ENCODE measurements at places on chromosomes 16 and 17.
A peak's percentile ranks its signal among the peaks of the same experiment; 100 is the strongest.

DNA sequence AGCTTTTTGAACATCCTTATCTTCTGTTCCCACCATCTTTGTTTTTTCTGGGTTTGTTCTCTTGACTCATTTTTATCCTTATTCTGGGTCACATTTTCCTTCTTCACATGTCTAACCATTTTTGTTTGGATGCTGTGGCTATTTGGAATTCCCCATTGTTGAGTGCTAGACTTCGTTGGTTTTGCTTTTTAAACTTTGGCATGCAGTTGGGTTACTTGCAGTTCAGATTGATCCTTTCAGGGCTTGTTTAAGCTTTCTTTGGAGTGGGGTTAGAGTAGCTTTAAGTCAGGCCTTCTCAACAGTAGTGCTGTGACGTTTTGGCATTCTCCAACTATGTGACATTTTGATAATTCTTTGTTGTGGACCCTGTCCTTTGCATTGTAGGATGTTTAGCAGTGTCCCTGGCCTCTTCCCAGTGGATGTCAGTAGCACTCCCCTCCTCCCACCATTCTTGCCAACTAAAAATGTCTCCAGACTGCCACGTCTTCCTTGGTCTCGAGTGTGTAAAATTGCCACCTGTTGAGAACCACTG is 21.1 kb downstream of the PRMT7 start:
- no peak for DNase-seq

GRCh38 chr17:34780438-34780837 is 180.8 kb downstream of the CCT6B start:
- no peak for DNase-seq

GRCh38 chr17:21419299-21420239 is 43.4 kb downstream of the KCNJ12 start:
- peak; percentile 64 for DNase-seq

DNA sequence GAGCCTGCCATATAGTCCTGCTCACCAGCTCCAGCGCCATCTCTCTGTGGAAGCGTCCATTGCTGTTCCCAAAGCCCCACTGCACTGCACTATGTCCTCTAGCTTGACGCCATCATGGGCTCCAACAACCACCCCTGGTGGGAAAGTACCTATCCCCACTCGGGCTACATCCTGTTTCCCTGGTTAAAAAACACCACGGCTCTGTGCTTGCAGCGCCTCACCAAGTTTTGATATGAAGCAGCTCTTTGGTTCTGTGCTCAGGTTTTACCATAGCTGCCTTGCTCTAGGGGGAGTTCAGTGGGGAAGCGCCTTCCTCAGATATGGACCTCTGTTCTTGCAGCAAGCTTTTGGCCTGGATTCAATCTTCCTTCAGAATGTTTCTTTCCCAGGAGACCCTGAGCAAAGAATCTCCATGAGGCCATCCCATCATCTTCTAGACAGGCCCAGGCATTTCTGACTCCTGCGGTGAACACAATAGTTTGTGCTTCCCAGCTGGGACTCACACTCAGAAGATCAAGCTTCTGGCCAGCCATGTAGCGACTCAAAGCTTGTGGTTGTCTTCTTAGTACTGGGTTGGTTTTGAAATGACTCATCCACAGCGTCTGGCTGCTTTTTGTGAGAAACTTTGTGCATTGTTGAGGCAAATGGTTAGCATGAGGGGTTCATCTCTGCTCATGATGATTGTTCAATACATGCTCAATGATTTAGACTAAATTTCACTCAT is 39.5 kb downstream of the DYNLRB2 start:
- DNase-seq: no peak

DNA sequence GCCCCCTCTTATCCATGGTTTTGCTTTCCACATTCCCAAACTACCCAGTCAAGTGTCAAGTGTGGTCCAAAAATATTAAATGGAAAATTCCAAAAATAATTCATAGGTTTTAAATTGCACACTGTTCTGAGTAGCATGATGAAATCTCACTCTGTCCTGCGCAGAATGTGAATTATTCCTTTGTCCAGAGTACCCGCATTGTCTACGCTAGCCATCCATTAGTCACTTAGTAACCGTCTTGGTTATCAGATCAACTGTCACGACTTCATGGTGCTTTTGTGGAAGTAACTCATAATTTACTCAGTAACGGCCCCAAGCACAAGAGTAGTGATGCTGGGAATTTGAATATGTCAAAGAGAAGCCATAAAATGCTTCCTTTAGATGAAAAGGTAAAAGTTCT is 94.9 kb downstream of the SLC39A11 start:
- no peak for DNase-seq
